ENCODE measurements at places on chromosomes 3 and 15.
A peak's percentile ranks its signal among the peaks of the same experiment; 100 is the strongest.

- no peak for DNase-seq
Observed at GRCh38 chr3:6825524-6825923, 35.4 kb upstream of the GRM7 start.

- no peak for DNase-seq
Observed at GRCh38 chr15:58407778-58408177, 24.0 kb upstream of the LIPC start.

DNA sequence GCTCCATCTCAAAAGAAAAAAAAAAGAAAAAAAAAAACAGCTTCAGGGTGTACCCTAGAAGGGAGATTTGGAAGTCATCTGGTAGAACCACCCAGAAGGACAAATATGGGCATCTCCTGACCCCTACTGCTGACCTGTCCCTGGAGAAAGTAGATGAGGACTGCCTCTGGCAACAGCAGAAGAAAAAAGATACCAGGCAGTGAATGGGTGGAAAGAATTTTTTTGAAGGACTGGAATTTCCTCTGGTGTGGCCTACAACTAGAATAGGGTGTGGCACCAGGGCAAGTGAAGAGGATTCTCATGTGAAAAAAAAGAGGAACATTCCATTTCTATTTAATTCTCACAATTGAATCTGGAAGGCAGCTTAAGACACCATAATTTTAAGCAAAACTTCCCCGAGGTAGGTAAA lies 3.1 kb downstream of the ANXA2 start:
- peak; percentile 54 for DNase-seq

DNA sequence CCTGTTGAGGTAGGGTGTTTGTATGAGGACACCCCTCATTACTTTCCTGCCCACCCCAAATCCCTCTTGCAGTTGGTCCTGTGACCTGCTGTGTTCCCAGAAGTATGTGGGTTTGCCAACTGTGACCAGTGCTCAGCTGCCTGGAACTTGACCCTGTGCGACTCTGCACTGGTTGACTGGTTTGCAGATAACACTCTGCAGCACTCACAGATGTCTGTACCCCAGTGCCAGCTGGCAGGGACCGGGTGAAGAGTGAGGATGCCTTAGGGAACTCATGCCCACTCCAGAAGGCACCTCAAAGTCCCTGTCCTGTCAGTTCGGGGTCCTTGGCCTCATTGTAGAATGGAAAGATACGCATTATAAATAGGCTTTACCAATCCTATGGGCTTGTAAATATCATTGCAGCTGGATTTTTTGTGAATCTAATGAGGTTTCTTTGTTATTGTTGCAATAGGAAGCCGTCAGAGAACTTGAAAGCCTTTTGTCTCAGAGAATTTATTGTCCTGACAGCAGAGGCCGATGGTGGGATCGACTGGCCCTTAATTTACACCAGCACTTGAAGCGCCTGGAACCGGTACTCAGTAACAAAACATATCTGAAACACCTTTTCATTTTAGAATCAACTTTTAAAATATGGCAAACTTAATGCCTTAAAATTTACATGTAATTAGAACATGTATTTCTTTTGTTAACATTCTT lies 18.2 kb downstream of the FAN1 start:
- DNase-seq = no peak
